ENCODE measurements at places on chromosomes 4 and X. TPM values are rescaled to one million over a fixed set of nuclear protein-coding genes. Genes with fewer than 3 reads are reported as not detected.

GRCh38 chr4:3263053-3263875 is 14.3 kb downstream of the MSANTD1 start:
- no peaks in the 10 kb centered on the region for H3K27me3 ChIP-seq
- DNase-seq: no peak
- H3K36me3 ChIP-seq: no peaks in the 10 kb centered on the region
- H3K4me1 ChIP-seq: no peaks in the 10 kb centered on the region
- no peak overlapping the region for H3K27ac ChIP-seq

DNA sequence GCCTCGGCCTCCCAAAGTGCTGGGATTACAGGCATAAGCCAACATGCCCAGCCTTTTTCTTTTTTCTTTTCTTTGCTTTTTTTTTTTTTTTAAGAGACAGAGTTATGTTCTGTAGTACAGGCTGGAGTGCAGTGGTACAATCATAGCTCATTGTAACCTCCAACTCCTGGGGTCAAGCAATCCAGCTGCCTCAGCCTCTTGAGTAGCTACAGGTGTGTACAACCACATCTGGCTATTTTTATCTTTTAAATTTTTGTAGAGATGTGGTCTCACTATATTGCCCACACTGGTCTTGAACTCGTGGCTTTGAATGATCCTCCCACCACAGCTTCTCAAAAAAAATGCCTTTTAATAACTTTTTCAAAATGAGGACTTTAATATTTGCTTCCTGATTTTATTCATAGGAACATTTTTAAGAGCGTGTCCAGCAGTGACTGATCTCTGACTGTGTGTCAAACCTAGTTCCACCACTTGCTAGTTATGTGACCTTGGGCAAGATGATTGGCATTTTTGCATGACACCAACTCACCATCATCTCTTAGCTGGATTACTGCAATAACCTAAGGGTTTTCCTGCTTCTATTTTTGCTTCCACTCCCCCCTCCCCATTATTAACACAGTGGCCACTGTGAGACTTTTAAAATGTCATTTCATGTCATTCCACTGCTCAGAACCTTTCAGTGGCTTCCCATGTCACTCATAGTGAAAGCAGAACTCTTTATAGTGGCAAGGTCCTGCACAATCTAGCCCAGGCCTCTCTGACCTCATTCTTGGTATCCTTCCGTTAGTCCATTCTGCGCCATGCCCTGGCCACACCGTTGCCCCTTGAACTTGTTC is 4.5 kb upstream of the TNIP3 start:
- no peak overlapping the region for H3K4me3 ChIP-seq
- no peaks in the 10 kb centered on the region for H3K27me3 ChIP-seq
- no peak overlapping the region for H3K27ac ChIP-seq

AWAT2 gene
- not detected for total RNA-seq

- H3K27ac ChIP-seq: no peak overlapping the region
- no peak for DNase-seq
- H3K27me3 ChIP-seq: peaks cover 26% of the 10 kb centered on the region
- no peak overlapping the region for H3K4me3 ChIP-seq
- H3K36me3 ChIP-seq: no peaks in the 10 kb centered on the region
Measured at GRCh38 chr4:152613351-152613750, 66.4 kb downstream of the TMEM154 start.

GPR34 gene
- not detected for total RNA-seq

DNA sequence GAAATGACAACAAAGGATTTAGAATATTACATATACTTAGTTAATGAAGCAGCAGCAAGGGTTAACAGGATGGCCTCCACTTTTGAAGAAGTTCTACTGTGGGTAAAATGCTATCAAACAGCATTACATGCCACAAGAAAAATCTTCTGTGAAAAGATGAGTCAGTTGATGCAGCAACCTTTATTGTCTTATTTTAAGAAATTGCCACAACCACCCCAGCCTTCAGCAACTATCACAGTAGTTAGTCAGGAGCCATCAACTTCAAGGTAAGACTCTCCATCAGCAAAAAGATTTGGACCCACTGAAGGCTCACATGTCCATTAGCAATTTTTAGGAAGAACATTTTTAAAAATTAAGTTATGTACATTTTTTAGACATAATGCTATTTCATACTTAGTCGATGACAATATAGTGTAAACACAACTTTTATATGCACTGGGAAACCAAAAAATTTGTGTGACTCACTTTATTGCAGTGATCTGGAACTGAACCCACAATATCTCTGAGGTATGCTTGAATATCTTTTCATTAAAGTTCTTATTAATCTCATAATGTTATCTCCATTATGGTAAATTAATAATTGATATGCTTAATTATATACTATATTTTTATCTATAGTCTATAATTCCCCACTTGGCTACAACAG is 81.2 kb downstream of the SPCS3 start:
- DNase-seq: peak; percentile 66
- no peaks in the 10 kb centered on the region for H3K36me3 ChIP-seq
- H3K27ac ChIP-seq: peak overlapping the region; percentile 24
- no peaks in the 10 kb centered on the region for H3K27me3 ChIP-seq
- H3K4me1 ChIP-seq: peaks cover 2% of the 10 kb centered on the region

DGKK gene
- total RNA-seq: not detected

GRCh38 chr4:982814-983213 is 4.0 kb upstream of the IDUA start:
- H3K36me3 ChIP-seq: no peaks in the 10 kb centered on the region
- H3K4me3 ChIP-seq: no peak overlapping the region
- no peak overlapping the region for H3K27ac ChIP-seq

- no peaks in the 10 kb centered on the region for H3K36me3 ChIP-seq
- no peak overlapping the region for H3K4me3 ChIP-seq
- H3K27ac ChIP-seq: no peak overlapping the region
- DNase-seq: no peak
Measured at GRCh38 chr4:153511104-153511503, 44.9 kb downstream of the TMEM131L start.

DNA sequence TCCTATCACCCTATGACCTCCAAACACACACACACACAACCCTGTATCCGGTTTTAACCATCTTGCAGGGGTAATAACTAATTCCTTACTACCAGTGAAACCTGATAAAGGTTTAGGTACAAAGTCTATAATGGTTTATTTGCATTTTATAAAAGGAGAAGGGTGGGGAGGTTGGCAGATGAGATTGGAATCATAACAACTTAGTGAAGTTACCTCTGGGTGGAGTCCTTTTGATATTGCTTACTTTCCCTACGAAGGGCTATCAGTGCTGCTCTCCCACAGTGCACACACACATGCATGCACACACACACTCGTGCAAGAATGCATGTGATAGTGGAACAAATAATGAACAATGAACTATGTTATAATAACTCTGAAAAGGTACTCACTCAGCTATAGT is 56.1 kb downstream of the CCSER1 start:
- no peaks in the 10 kb centered on the region for H3K36me3 ChIP-seq
- no peaks in the 10 kb centered on the region for H3K27me3 ChIP-seq
- no peak overlapping the region for H3K4me3 ChIP-seq
- DNase-seq: no peak

GRCh38 chr4:188175288-188175687 is 36.0 kb downstream of the TRIML1 start:
- no peaks in the 10 kb centered on the region for H3K36me3 ChIP-seq
- no peak overlapping the region for H3K27ac ChIP-seq
- H3K4me3 ChIP-seq: no peak overlapping the region
- no peaks in the 10 kb centered on the region for H3K27me3 ChIP-seq
- no peak for DNase-seq

SCOC gene
- total RNA-seq: 40.1 TPM

- no peak overlapping the region for H3K4me3 ChIP-seq
- no peaks in the 10 kb centered on the region for H3K27me3 ChIP-seq
- H3K4me1 ChIP-seq: no peaks in the 10 kb centered on the region
- H3K36me3 ChIP-seq: no peaks in the 10 kb centered on the region
- H3K27ac ChIP-seq: no peak overlapping the region
Measured at GRCh38 chr4:92600638-92601037, 296.9 kb downstream of the GRID2 start.

PNMA3 gene
- 0.26 TPM for total RNA-seq

HAND2 gene
- total RNA-seq: under 0.01 TPM

GAGE12F gene
- not detected for total RNA-seq

- H3K36me3 ChIP-seq: no peaks in the 10 kb centered on the region
- no peaks in the 10 kb centered on the region for H3K4me1 ChIP-seq
- DNase-seq: no peak
Measured at GRCh38 chr4:101066626-101067170, 280.6 kb downstream of the PPP3CA start.

CT55 gene
- total RNA-seq: not detected

DNA sequence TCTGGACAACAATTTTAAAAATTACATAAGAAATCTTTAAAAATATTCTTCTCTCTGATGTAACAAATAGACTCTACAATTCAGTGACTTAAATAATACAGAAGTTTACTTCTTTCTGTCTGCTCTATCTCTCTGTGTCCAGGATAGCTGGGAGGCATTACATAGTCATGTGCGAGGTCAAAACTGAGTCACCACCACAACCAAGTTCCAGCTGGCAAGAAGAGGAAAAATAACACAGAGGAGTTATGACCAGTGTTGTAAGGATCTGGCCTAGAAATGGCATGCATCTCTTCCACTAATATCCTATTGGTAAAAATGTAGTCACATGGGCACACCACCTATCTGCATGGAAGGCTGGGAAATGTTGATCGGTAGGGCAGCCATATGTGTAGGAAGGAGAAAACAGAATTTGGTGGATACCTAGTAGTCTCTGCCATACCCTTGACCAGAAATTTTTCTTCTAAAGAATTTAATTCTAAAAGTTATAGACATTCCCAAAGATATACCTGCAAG is 39.4 kb upstream of the WDFY3 start:
- no peak overlapping the region for H3K27ac ChIP-seq
- H3K36me3 ChIP-seq: no peaks in the 10 kb centered on the region
- H3K27me3 ChIP-seq: no peaks in the 10 kb centered on the region
- peak; percentile 94 for DNase-seq
- no peak overlapping the region for H3K4me3 ChIP-seq
- no peaks in the 10 kb centered on the region for H3K4me1 ChIP-seq

HTATSF1 gene
- 33.2 TPM for total RNA-seq

- H3K27ac ChIP-seq: no peak overlapping the region
- DNase-seq: no peak
- no peaks in the 10 kb centered on the region for H3K36me3 ChIP-seq
- no peaks in the 10 kb centered on the region for H3K4me1 ChIP-seq
- no peaks in the 10 kb centered on the region for H3K27me3 ChIP-seq
Measured at GRCh38 chr4:28378109-28378830, 1517.6 kb downstream of the STIM2 start.

DNA sequence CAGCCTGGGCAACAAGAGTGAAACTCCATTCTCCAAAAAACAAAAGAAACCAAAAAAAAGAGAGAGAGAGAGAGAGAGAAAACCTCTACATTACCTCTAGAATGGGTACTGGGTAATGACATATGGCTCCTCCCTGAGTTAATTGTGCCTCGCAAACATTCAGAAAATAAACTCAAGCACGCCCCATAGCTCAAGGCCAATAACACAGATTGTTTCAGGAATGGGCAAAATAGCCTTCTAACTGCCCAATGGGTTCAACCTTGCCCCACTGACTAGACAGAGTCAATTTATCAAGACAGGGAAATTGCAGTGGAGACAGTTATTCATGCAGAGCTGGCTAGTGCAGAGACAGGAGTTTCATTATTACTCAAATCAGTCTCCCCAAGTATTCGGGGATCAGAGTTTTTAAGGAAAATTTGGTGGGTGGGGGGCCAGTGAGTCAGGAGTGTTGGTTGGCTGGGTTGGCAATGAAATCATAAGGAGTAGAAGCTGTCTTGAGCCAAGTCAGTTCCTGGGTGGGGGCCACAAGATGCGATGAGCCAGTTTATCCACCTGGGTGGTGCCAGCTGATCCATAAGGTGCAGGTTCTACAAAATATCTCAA is 25.1 kb downstream of the NIPAL1 start:
- no peak for DNase-seq
- no peak overlapping the region for H3K4me3 ChIP-seq
- H3K27ac ChIP-seq: no peak overlapping the region
- no peaks in the 10 kb centered on the region for H3K36me3 ChIP-seq
- peaks cover 2% of the 10 kb centered on the region for H3K27me3 ChIP-seq
- H3K4me1 ChIP-seq: no peaks in the 10 kb centered on the region

DNA sequence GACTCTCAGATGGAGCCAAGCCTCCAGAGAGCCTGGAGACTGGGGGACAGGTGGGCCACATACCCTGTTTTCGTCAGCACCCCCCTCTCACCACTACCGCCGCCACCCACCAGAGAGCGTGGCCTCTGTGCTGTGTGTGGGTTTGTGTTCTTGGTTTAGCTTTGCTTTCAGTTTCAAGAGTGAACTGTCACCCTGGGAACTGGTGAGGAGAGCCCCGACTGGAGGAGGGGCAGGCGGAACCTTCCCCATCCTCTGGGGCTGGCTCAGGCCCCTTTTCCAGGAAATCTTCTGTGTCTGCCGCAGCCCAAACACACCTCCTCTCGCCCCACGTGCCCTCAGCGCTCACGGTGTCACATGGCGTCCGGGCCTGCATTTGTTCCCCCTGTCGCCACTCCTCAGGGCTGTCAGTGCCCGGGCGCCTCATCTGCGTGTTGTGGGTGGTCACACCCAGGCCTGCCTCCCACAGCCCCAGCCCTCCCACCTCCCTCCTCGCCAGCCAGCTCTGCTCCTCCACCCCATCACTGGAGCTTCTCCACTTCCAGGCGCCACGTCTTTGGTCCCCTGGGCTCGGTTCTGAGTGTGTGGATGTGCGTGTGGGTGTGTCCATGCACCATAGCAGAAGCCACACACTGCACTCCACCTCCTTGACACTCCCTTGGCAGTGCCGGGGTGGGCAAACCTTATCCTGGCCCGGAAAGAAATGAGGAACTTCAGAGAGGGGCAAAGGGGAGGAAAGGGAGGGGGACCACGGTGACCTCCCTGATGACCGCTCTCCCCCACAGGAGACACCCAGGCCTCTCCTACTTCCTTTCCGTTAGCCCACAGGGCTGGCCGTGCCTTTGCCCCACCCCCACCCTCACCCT is 27.8 kb downstream of the ELF4 start:
- no peaks in the 10 kb centered on the region for H3K27me3 ChIP-seq
- H3K36me3 ChIP-seq: peaks cover 2% of the 10 kb centered on the region
- peak overlapping the region; percentile 51 for H3K27ac ChIP-seq
- DNase-seq: no peak
- peaks cover 7% of the 10 kb centered on the region for H3K4me1 ChIP-seq
- H3K4me3 ChIP-seq: no peak overlapping the region

DNA sequence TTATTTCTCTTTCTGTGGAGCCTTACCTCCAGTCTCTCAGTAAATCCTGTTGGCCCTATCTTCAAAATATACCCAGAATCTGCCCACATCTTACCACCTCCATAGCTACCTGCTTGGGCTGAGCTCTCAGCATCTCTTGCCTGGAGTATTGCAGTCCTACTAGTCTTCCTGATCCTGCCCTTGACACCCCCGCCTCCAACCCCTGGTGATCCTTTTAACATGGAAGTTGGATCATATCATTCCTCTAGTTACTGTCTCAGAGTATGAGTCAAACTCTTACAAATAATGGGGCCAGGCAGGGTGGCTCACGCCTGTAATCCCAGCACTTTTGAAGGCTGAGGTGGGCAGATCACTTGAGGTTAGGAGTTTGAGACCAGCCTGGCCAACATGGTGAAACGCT is 43.1 kb upstream of the SETD7 start:
- H3K4me3 ChIP-seq: no peak overlapping the region
- no peak overlapping the region for H3K27ac ChIP-seq
- no peaks in the 10 kb centered on the region for H3K36me3 ChIP-seq
- peaks cover 20% of the 10 kb centered on the region for H3K4me1 ChIP-seq
- no peak for DNase-seq

NEUROG2 gene
- total RNA-seq: not detected

- H3K36me3 ChIP-seq: peaks cover 1% of the 10 kb centered on the region
- DNase-seq: no peak
- H3K27ac ChIP-seq: no peak overlapping the region
- H3K4me3 ChIP-seq: no peak overlapping the region
- H3K27me3 ChIP-seq: no peaks in the 10 kb centered on the region
Measured at GRCh38 chr4:122889726-122890125, 32.7 kb downstream of the NUDT6 start.
